IMR-90 (cell line): ENCODE measurements at places on chromosomes 2 and 18. TPM values are rescaled to one million over a fixed set of nuclear protein-coding genes. Genes with fewer than 3 reads are reported as not detected.

Gene SKOR2
- not detected in 2 replicates for total RNA-seq

Gene CHRNA1
- 0.56 and 0.90 TPM in 2 replicates for total RNA-seq

Gene REG3A
- not detected in 2 replicates for total RNA-seq

Gene TACR1
- total RNA-seq, result under 0.01 TPM in 2 replicates

Gene CYP27A1
- total RNA-seq, result 4.2 and 5.2 TPM in 2 replicates

Gene GREB1L
- total RNA-seq, result under 0.01 TPM in 1 of 2 replicates, not detected in the other

Gene RTN4
- 77.8 and 216 TPM in 2 replicates for total RNA-seq

Gene MAP3K19
- total RNA-seq, result not detected in 2 replicates

Gene ANKRD29
- under 0.01 and 0.18 TPM in 2 replicates for total RNA-seq

Gene SLC14A1
- 21.7 and 31.9 TPM in 2 replicates for total RNA-seq

Gene ANKRD44
- 11.7 and 15.6 TPM in 2 replicates for total RNA-seq

Gene NCKAP5
- 3.9 and 5.3 TPM in 2 replicates for total RNA-seq

Gene COPS8
- 47.0 and 61.4 TPM in 2 replicates for total RNA-seq

Gene SLC23A3
- total RNA-seq, result under 0.01 and 0.18 TPM in 2 replicates

Gene PSMA8
- total RNA-seq, result not detected in 2 replicates

Gene ADRA2B
- total RNA-seq, result not detected in 2 replicates

Gene WDR54
- 43.6 and 57.2 TPM in 2 replicates for total RNA-seq

Gene CIDEA
- not detected in 2 replicates for total RNA-seq

Gene HJURP
- total RNA-seq, result 22.6 and 24.2 TPM in 2 replicates

Gene RAD51AP2
- total RNA-seq, result not detected in 2 replicates

Gene CAPN14
- under 0.01 TPM in 2 replicates for total RNA-seq

Gene GLI2
- 3.8 and 4.7 TPM in 2 replicates for total RNA-seq

Gene SGO2
- 6.3 and 16.9 TPM in 2 replicates for total RNA-seq

Gene ALPP
- not detected in 2 replicates for total RNA-seq

Gene CCDC93
- total RNA-seq, result 17.2 and 18.9 TPM in 2 replicates

Gene SNTG2
- under 0.01 and 0.56 TPM in 2 replicates for total RNA-seq

Gene MAPK4
- not detected in 2 replicates for total RNA-seq

Gene VAMP8
- total RNA-seq, result 0.83 and 0.90 TPM in 2 replicates

Gene USP34
- total RNA-seq, result 128 and 139 TPM in 2 replicates

Gene PRKAG3
- not detected in 2 replicates for total RNA-seq

Gene GPC1
- total RNA-seq, result 16.0 and 18.6 TPM in 2 replicates

Gene COLEC11
- total RNA-seq, result under 0.01 and 0.28 TPM in 2 replicates

Gene CENPA
- 7.7 and 10.0 TPM in 2 replicates for total RNA-seq

Gene DYNAP
- not detected in 2 replicates for total RNA-seq

Gene GPR55
- not detected in 2 replicates for total RNA-seq

Gene LINC00305
- not detected in 2 replicates for total RNA-seq

Gene PPP1R1C
- 0.28 and 0.36 TPM in 2 replicates for total RNA-seq

Gene SCTR
- not detected in 2 replicates for total RNA-seq

Gene CEBPZOS
- total RNA-seq, result 16.8 and 23.3 TPM in 2 replicates
